Smooth muscle cell of the brain vasculature (primary cell): ENCODE measurements at places on chromosomes 6 and 20.

- no peak for DNase-seq
Observed at GRCh38 chr6:2768696-2769095, 3.5 kb downstream of the WRNIP1 start.

DNA sequence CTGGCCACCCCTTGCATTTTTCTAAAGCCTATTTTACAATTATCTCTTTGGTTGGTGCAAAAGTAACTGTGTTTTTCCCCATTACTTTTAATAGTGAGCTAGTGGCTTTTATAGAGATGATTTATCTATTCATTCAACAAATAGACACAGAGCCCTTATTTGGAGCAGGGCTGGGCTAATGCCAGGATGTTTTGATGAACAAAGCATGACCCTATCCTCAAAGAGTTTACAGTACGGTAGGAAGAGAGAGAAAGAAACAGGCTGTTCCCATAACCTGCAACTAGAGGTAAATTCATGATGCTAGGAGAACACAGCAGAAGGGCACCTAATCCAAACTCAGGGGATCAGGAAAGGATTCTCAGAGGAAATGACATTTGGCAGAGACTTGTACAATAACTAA lies 37.3 kb upstream of the UST start:
- DNase-seq = no peak

- no peak for DNase-seq
Observed at GRCh38 chr20:49814057-49814694, 1.5 kb downstream of the SLC9A8 start.

DNA sequence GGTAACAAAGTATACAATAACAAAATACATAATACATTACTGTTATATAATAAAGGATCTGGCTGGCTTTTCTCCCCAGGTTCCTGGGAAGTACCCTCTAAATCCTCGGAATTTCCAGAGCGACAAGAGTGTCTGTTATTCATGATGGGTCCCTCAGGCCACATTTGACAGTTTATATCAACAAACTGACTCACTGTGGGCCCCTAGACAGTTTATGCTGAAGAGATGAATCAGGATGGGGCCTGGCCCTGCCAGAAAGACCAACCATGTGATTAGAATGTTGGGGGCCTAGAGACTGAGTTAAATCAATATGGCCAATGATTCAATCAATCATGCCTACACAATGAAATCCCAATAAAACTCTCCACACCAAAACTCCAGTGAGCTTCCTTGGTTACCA lies 13.5 kb downstream of the USP45 start:
- no peak for DNase-seq

DNA sequence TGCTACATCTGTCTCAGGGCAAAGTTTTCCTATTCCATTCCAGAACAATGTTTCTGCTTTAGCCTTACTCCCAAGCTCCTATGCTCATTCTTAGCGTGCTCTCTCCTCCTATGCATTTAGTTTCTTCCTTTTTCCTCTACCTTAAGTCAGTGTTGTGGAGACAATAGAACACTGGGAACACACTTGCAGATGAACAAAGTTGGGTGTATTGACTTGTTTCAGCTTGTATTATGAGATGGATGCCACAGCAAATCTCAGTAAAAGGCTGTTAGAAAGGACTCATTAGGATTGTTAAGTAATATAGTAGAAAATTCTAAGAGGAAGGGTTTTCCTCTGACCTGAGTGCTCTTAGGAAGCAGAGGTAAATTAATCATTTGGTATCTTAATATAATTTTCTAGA lies 48.4 kb downstream of the BMP5 start:
- no peak for DNase-seq

- DNase-seq = no peak
Observed at GRCh38 chr20:20456741-20457140, 88.8 kb downstream of the INSM1 start.

DNA sequence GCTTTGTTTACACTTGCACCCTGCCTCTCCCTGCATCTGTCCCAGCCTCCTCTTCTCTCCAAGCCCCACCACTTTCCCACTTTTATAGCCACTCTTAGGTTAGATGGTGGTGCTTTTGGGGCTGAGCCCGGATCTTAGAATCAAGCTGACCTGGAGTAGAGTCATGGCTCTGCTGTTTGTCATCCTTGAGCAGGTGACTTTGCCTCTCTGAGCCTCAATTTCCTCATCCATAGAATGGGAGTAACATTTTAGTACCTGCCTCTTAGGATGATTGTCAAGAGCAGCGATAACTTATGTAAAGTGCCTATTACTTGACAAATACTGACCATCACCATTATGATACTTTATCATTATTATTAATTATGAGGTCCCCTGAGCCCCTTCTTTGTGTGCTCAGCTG lies 48.2 kb downstream of the CPNE5 start:
- DNase-seq = no peak

DNA sequence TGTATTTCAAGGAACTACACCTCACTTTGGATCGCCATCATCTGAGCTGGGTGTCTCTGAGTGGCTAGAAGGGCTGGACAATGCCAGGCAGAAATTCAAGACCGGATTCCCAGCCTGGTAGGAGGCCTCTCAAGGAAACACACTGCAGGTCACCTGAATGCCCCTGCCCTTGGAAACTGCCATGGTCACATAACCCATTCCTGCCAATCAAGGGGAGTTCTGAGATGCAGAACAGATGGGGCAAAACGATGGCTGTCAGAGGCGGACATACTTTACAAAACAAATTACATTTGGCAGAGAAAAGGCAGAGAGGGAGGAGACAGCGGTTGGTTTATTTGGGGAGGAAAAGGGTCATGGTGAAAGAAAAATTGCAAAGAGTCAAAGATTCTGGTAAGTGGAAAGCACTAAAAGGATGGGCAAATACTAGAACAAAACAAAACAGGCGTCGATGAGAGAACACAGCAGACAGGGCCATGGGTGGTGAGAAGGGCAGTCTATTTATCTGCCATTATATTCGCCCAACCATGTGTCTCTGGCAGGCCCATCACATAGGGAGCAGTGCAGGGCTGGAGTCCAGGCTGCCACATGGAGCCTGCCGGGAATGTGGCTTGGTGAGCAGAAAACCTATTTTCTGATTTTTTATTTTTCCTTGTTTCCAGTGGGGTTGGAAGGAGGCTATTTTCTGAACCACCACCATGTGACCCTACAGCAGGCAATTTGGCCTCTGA lies 13.5 kb downstream of the BEND3 start:
- DNase-seq = no peak

DNA sequence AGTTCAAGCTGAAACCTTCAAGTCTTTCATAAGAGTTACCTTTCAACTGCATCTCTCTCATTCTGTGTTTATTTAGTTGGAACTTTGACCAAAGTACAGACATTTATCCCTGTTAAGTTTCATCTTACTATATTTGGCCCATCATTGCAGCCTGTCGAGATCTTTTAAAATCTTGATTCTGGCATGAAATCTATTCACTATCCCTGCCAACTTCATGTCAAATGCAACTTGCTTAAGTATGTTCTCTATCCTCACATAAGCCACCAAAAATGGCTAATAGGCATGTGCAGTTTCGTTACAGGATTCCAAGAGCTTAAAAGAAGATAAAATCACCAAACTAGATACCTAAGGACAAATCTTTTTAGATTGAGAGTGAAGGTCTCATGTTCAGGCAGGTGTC lies 117.5 kb upstream of the KCNQ5 start:
- DNase-seq = no peak

DNA sequence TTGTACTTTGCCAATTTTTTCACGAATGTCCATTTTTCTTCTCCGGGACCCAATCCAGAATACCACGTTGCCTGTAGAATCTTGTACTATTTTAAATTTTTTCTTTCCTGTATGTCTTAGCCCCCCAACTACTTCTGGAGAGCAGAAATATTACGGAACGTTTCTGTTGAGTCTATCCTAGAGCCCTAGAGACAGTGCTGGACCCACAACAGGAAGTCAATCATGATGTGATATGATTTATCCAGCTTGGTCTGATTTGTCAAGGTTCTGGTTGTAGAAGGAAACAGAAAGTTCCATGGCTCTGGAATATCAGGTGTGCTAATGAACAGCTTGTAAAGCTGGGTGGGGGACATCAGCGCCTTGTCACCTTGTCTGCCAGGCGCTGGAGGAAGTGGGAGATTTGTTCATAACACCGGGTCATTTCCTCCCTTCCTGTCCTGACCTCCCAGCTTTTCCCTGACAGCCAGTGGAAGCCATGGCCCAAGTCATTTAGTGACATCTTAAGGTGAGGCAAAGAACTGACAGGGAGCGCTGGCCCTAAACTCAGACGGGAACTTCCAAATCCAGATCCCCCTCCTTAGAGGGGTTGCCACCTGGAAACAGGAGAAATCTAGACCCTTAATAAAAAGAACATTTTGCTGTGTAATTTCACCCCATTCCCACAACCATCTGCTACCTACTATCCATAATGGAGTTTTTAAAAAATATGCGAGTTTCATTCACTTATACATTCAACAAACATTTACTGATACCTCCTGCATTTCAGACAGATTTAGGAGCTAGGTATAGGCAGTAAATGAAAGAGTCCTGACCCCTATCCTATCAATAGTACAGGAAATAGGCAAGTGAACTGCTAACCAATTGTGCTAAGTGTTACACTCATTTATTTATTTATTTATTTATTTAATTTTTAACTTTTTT lies 130.5 kb downstream of the ZFP64 start:
- no peak for DNase-seq

- DNase-seq = no peak
Observed at GRCh38 chr6:75199889-75200288, 6.0 kb downstream of the COL12A1 start.

- no peak for DNase-seq
Observed at GRCh38 chr20:34377072-34377847, 14.2 kb downstream of the ITCH start.

DNA sequence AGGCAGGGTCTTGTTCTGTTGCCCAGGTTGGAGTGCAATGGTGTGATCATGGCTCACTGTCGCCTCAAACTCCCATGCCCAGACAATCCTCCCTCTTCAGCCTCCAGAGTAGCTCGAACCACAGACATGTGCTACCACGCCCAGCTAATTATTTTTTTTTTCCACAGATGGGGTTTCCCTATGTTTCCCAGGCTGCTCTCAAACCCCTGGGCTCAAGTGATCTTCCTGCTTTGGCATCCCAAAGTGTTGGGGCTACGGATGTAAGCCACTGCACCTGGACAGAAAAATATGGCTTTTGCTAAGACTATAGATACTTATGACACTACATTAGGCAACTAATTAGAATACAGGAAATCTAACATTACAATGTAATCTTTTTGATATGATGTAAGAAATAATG lies 17.9 kb downstream of the RNF24 start:
- no peak for DNase-seq

- DNase-seq = no peak
Observed at GRCh38 chr6:31617010-31617409, 2.0 kb downstream of the AIF1 start.

DNA sequence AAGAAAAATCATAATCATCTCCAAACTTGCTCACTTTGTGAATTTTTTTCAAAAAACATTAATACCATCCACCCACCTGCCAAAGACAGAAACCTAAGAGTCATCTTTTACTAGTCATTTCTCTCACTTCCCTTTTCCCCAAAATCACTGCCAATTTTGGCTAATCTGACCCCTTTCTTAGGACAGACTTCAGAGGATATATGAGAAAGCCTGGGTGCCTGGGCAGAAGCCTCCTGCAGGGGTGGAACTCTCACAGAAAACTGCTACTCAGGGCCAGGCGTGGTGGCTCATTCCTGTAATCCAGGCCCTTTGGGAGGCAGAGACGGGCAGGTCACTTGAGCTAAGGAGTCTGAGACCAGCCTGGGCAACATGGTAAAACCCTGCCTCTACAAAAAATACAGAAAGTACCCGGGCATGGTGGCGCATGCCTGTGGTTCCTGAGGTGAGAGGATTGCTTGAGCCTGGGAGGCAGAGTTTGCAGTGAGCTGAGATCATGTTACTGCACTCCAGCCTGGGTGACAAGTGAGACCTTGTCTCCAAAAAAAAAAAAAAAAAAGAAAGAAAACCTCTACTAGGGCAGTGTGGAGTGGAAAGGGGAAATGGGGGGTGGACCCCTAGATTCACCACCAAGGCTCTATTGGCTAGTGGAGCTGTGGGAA lies 3.8 kb downstream of the DEK start:
- DNase-seq = no peak

- no peak for DNase-seq
Observed at GRCh38 chr6:88403486-88403885, 237.3 kb upstream of the CNR1 start.

DNA sequence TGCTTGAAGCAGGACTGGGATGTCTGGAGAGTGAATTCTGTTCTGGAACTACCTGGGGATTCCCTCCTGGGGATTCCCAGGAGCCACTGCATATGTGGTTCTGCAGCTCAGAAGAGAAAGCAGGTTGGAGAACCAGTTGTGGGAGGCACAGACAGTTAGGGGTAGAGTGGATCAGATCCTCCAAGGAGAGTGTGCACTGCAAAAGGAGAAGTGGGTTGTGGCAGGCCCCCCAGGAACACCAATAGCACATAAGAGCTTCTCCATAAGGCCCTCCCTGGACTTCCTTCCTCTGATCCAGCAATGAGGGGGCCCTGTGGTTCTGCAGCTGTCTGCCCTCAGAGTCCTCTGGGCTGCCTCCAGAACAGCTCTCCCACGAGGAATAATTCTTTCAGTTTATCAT lies 369.2 kb upstream of the CNR1 start:
- DNase-seq = no peak

- DNase-seq = no peak
Observed at GRCh38 chr6:3011592-3011991, 11.9 kb downstream of the NQO2 start.

GRCh38 chr20:45318386-45318939 lies 10.4 kb upstream of the MATN4 start:
- no peak for DNase-seq

DNA sequence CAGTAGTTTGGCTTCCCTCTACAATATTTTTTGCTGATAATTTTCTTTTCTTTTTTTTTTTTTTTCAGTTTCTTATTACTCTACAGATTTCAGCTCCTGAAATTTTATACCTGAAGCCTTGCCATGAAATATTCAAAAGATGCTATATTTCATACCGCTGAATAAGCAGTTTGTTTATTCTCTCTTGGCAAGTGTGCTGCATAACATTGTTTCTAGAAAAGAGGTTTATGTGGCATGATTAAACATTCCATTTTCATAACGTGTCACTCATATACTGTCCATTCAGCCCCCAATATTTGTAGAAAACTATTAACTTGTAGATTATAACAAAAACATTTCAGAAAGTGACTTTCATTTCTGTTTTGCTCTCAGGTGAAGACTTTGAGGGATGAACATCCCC lies 174.4 kb upstream of the NOX3 start:
- DNase-seq = no peak

- no peak for DNase-seq
Observed at GRCh38 chr20:23192469-23192868, 106.3 kb upstream of the CD93 start.

DNA sequence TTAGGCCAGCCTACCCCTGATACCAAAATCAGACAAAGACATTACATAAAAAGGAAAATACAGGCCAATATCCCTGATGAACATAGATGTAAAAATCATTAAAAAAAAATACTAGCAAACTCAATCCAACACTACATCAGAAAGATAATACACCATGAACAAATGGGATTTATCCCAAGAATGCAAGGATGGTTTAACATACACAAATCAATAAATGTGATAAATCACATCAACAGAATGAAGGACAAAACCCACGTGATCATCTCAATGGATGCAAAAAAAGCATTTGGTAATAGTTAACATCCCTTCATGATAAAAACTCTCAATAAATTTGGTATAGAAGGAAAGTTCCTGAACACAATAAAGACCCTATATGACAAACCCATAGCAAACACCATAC lies 63.8 kb downstream of the SLC22A2 start:
- no peak for DNase-seq

- DNase-seq = no peak
Observed at GRCh38 chr6:80158478-80158989, 52.1 kb downstream of the BCKDHB start.

- DNase-seq = no peak
Observed at GRCh38 chr20:26167499-26167898, 470.8 kb upstream of the ZNF337 start.

- no peak for DNase-seq
Observed at GRCh38 chr20:43982886-43983285, 68.2 kb downstream of the TOX2 start.
